Fibroblast of lung (primary cell): ENCODE measurements at places on chromosomes 2 and 18. TPM values are rescaled to one million over a fixed set of nuclear protein-coding genes. Genes with fewer than 3 reads are reported as not detected.
A peak's percentile ranks its signal among the peaks of the same experiment; 100 is the strongest.

DNA sequence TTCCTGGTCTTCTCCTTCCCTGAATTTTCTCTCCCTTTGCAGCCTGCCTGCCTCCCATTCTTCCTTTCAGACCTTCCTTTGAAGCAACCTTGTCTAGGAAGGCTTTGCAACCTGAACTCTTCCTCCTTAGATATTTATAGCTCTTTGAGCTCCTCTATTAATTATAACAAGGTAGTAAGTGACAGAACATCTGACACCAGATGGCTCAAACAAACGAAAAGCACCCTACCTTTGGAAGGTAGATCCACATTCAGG lies 57.2 kb upstream of the SLC1A4 start:
- DNase-seq = no peak

The TTN gene
- total RNA-seq = 0.33 and 0.51 TPM in 2 replicates

DNA sequence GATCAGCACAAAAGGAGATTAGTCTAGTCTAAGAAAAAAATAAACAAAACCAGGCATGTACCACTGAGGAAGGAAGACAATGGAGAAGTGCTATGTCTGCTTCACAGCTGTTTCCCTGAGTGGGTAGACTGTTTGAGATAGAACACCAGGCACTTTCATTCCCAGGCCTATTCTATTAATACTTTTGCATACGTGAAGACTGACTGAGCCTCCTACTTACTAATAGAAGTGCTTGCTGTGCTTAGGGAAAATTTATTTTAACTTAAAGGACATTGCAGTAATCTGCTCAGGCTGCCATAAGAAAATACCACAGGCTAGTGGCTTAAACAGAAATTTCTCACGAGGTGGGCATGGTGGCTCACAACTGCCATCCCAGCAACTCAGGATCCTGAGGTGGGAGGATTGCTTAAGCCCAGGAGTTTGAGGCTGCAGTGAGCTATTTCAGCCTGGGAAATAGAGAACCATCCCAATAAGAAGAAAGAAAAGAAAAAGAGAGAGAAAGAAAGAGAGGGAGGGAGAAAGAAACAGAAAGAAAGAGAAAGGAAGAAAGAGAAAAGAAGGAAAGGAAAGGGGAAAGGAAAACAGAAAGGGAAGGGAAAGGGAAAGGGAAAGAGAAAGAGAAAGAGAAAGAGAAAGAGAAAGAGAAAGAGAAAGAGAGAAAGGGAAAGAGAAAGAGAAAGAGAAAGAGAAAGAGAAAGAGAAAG lies 33.0 kb downstream of the CMPK2 start:
- no peak for DNase-seq

The POTEJ gene
- not detected in 2 replicates for total RNA-seq

DNA sequence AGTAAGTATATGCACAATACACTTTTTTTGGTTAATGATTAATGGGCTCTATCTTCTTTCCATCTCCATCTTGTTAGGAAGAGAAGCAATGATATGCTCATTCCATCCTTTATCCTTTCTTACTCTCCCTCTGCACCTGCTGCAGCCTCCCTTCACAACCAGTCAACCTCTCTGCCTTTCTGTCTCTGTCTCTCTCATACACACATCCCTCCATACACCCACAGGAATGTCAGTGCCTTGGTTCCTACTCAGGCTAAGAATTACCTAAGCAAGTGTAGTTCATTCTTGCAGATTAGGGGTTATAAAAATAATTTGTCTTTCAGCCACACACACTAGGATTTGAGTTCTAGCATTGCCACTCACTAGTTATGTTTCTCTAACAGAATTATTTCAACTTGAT lies 45.6 kb downstream of the MAP2 start:
- no peak for DNase-seq

DNA sequence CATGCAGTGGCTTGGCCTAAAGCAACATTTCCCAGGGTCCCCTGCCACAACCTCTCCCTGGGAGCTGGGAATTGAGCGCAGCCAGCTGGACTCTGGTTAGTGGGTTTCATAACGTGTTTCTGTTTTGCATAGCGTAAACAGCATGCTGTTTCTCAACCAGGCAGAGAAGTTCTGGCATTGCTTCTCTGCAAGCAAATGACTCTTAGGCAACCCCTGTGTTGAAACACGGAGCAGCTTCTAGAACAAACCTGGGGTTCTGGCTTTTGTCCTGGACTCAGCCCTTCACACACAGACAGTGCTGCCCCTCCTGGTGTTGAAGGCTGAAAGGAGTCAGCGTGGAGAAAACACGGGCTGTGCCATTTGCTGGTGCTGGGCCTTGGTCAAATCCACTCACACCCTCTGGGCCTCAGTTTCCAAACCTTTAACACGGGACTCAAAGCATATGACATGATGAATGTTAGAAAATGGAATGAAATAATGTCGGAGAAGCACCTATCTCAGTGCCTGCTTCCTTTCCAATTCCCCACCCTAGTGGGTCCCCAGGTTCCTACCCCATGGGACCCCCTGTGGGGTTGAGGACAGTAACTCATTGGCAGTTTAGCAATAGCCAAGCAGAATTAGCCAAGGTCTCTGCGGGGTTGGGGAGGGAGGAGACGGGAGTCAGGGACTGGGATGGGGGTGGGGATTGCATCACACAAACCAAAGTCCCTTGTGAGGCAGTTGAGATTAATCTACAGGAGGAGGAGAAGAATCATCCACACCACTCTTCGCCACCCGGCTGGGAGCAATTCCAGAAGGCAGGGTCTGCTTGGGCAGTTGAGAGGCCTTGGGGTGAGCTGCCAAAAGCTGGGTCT lies 30.2 kb upstream of the IL1R2 start:
- DNase-seq = peak; percentile 82

The RAX gene
- total RNA-seq = not detected in 2 replicates

- no peak for DNase-seq
Measured at GRCh38 chr18:74290794-74291471, 830 bp downstream of the CYB5A start.

- peak; percentile 67 for DNase-seq
Measured at GRCh38 chr2:120794716-120795115, 59.0 kb downstream of the GLI2 start.

DNA sequence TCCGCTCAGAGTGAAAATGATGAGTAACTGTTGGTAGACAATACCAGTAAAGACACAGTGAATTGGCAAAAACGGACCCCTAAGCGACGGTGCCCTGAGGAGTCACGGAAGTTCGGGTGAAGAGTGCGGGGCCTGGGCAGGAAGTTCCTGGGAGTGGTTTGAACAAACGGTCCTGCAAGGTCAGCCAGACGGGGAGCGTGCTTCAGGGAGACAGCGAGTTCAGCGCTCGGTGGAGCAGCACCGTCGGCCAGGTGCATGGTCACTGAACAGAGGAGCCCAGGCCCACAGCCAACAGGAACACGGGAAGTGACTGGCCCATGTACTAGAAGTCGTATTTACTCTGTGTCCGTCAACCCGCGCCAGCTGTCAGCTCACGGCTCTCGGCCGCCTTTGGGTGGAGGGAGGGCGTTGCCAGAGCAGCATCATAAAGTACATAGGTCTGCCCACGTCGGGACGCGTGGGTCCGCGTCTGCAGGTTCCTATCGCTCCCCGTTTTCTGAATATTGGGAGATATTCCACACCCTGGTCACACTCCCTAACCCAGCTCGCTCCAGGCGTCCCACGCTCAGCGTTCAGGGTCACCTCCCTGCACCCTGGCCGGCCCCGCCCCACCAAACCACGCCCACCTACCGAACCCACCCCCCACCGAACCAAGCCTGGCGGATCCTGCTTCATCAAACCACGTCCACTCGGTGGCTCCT lies 75.6 kb upstream of the UXS1 start:
- no peak for DNase-seq

DNA sequence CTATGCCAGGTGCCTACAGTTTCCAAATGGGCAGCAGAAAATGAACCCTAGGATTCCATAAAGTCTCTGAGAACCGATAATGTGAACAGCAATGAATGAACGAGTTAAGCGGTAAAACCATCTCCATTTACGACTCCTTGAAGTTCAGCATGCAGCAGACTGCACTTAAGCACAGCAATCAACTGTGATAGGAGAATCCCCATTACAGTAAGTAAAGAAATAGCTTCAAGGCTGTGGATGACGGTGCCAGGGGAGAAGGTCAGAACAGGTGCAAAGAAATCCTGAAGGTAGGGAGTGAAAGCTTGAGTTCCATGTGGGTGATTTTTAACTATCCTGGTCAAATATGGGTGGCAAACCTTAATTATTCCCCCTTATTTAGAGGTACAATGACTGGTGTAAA lies 444.4 kb downstream of the NCKAP5 start:
- DNase-seq = no peak

The UGT1A1 gene
- total RNA-seq = not detected in 2 replicates

DNA sequence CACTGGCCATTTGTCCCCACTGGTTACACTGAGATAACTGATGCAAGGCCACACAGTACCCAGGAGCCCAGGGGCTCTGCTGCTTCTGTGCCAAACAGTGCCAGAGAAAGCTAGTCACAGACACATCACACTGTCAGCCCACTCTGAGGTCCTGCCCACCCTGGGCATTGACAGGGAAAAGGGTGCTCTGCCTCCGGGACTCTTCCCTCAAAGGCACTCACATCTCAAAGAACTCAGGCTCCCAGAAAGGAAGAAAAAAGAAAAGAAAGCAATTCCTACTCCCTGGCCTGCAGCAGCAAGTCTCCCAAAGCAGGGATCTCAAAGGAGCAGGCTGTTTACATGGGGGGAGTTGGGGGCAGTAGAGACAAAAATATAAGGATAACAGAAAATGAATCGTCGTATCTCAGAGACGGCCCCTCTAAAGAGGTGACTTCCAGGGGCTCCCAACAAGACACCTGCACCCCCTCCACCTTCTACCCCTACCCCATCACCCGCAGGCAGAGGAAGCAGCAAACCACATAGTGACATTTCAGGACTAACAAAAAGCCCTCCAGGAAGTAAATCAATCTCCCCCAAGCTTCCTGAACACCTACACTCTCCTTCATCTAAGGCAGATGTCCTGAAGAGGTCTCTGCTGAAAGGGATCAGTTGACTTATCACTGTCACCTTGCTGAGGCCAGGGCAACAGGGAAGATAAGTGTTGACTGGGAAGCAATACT lies 247.6 kb downstream of the TNS1 start:
- DNase-seq = no peak

GRCh38 chr2:100293341-100294161 lies 28.8 kb downstream of the LONRF2 start:
- no peak for DNase-seq

The PLEKHA3 gene
- total RNA-seq = 5.9 and 6.2 TPM in 2 replicates

The ASB18 gene
- total RNA-seq = not detected in 2 replicates

The KYNU gene
- total RNA-seq = 1.5 and 4.6 TPM in 2 replicates

The YIPF4 gene
- 16.4 and 17.2 TPM in 2 replicates for total RNA-seq

- no peak for DNase-seq
Measured at GRCh38 chr2:81235601-81236000, 931.0 kb upstream of the LRRTM1 start.

The DOK1 gene
- total RNA-seq = 25.7 and 31.7 TPM in 2 replicates

The KCNJ13 gene
- total RNA-seq = not detected in 2 replicates

GRCh38 chr2:195318440-195319111 lies 338.4 kb upstream of the SLC39A10 start:
- peak; percentile 47 for DNase-seq

DNA sequence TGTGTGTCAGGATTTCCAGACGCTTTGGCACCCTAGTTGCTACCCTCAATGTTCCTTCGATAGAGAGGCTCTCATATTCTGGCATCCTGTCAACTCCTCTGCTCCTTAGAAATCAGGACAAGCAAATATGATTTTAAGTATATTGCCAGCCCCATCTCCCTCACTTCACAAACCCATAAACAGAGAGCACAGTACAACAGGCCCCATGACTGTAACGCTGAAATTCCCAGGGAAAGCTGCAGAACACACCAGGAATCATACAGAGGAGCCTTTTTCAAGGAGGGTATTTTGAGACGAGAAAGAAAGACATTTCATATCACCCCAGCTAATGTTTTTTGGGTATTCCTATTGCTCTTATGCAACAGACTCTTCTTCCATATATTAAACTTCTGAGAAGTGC lies 162.9 kb downstream of the NAPG start:
- no peak for DNase-seq

DNA sequence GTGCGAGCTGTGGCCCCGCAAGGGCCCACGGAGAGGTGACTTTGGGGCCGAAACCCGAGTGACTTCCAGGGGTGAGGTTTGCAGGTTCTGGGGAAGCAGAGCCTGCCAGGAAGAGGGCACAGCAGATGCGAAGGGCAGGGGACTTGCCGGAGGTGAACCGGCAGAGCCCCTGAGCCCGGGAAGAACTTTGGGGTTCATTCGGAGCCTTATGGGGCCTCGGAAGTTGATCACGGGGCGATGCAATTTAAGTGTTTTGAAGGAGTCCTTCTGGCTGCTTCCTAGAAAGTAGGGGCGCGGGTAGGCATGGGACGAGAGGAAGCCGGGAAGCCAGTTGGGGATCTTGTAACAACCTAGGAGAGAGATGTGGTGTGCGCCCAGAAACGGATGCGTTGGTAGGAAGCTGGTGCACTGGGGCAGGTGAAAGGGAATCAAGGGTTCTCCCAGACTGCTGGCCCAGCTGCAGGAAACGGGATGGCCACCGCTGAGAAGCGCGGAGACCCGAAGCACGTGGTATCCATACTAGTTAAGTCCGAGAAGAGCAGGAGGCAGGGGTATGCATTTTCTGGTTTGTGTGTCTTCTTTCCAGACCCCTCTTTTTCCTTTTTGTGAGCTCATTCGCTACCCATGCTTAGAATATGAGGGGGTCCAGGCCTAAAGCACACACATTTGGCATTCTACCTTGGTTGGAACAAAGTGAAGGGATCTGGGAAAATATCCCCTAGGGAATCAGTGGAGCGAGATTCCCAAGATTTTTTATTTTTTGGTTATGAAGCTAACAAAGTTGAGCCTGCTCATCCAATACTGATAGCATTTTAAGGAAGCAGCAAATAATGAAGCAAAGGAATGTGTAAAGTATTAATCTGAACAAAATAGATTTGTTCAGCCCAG lies 758 bp downstream of the SCLY start:
- peak; percentile 34 for DNase-seq

- no peak for DNase-seq
Measured at GRCh38 chr18:48113691-48114090, 183.2 kb upstream of the SMAD2 start.

The CRYGD gene
- total RNA-seq = not detected in 2 replicates
